A673 (cell line): ENCODE measurements at places on chromosomes 5 and 9.

- DNase-seq: no peak
These were observed 684.8 kb upstream of the CCNG1 start for GRCh38 chr5:162752612-162753011.

GRCh38 chr5:54820346-54821134 lies 164.9 kb downstream of the ESM1 start:
- DNase-seq: no peak

GRCh38 chr9:113966394-113966793 lies 90.3 kb downstream of the ZNF618 start:
- no peak for DNase-seq

- DNase-seq: peak; percentile 61
These were observed at the start of gene PPP2R2B for GRCh38 chr5:146878476-146879172. Gene PPP2R2B (minus strand): TSS chr5:146878757.

- no peak for DNase-seq
These were observed 20.6 kb upstream of the PRDM6 start for GRCh38 chr5:123068368-123068938.
